ENCODE measurements at places on chromosomes 2 and 18.

- no peak for DNase-seq
Observed at GRCh38 chr18:23093772-23094171, 41.5 kb upstream of the CABLES1 start.

- DNase-seq: no peak
Observed at GRCh38 chr2:156933645-156934225, 323.8 kb upstream of the GALNT5 start.

DNA sequence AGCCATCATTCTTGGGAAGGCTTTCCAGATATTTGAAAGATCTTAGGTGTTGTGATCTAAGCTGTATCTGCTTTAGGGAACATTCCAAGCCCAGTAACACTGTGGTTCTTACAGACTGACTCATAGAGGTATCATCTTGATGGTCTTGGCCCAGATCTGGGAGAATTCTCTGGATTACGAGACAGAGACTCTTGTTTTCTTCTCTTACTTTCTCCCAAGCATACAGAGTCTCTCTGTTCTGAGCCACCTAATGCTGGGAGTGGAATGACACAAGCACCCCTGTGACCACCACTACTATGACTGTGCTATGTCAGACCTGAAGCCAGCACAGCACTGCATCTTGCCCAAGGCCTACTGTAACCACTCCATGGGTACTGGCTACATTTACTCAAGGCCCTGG, 81.0 kb upstream of the EPAS1 start:
- no peak for DNase-seq

DNA sequence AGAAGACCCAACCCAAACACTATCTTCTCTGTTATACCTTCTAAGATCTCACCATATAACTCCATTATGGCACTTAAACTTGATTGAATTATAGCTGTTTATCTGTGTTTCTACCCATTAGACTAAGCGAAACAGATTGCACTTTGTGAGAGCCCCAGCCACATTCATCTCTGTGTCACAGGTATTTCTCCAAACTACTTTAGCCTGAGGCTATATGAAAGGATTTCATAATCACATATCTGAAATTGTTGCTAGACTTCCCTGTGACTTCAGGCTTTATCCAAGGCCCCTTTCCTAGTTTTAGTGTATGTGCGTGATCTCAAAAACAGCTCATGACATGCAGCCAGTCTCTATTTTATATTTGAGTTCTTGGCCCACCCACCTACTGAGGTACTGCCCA, 745.0 kb upstream of the ACVR2A start:
- no peak for DNase-seq

DNA sequence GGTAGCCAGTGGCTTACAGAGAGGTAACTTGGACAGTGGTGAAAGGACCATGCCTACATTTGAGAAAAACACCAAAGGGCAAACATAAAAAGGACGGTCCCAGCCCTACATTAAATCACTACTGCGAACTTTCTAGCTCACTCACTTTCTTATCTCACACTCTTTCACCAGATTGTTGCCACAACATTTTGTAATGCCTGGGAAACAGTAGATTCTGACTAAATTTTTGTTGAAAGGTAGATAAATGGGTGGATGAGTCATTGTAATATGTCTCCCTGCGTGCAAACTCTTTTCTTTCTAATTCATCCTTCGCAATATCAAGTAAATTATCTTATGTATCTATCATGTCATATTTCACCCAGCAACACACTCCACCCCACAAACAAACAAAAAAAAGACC, 192.2 kb downstream of the IRS1 start:
- DNase-seq: no peak

- no peak for DNase-seq
Observed at GRCh38 chr2:187422282-187422681, 25.8 kb downstream of the CALCRL start.

GRCh38 chr2:55707751-55708150, 14.1 kb upstream of the PNPT1 start:
- no peak for DNase-seq

DNA sequence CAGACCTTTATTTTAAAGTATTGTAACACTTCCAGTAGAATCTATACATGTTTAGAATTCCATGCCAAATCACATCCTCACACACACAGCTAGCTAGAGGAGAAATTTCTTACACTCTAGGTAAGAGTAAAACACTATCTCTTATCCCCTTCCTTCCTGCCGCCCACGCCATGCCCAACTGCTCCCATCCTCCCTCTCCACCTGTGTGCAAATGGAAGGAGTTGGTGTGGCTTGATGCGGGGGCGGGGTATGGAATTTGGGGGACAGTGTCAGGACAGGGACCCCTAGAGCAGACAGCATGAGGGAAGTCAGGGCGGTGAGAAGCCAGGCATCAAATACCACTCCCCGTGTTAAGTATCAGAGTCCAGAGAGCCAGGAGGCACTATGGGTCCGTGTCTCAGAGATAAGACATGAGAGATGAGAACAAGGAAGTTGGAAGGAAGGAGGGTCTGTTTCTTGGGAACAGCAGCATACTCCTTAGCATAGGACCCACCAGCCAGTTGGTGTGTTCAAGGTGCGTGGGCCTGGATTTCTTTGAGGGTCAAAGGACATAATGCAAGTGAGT, 48.6 kb upstream of the NOSTRIN start:
- no peak for DNase-seq

DNA sequence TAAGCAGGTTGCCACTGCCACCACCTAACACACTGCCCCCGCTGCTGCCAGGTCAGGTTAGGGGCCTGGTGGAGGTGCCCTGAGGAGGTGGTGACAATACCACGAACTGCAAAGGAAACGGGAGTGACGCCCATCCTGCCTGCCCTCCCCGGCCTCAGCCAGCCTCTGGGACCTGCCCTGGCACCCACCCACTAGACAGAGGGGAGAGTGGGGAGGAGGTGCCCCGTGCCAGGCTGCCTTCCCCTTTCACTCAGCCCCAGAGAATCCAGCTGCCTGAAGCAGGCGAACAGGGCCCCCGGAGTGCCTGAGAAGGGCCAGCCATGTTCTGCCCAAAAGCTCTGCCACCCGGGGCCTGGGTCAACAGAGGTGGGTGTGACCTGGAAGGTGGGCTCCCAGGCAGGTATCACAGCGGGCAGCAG, 44.5 kb upstream of the FOSL2 start:
- no peak for DNase-seq

GRCh38 chr2:141522702-141523101, 608.1 kb downstream of the LRP1B start:
- DNase-seq: no peak

GRCh38 chr2:40087434-40087833, 308.4 kb upstream of the THUMPD2 start:
- no peak for DNase-seq

GRCh38 chr2:64644458-64645382, 9.0 kb downstream of the SERTAD2 start:
- no peak for DNase-seq

DNA sequence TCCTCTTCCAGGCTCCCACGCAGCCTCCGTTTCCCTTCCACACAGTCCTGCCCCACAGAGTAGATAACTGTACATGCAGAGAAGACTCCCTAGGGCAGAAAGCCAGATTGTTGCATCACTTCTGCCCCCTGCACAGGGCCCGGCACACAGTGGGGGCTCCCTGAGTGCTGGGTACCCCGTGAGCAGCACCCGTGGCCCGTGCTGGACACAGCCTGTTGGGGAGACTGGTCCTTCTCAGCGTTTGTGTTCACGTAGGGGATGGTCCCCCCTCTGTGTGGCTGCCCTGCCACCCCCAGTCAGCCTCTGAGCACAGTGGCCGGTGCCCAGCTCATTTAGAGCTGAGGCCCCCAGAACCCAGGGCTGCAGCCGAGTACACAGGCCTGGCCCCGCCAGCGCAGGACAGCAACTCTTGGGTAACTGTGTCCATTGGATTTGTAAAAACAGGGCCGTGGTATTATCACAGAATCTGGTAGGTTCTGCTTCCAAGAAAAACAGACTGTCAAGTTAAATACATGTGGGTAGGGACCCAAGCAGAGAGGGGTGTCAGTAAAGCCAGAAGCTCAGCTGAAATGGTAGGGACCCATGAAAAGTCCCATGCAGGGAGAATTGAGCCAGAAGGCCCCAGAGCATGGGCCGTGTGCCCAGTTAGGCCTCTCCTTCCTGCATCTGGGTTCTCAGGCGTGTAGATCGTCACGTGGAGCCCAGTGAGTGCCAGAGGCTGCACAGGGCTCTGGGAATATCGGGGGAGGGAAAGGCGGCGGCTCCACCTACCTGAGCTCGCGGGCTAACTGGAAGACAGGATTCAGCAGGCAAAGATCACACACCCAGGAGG, 257.3 kb downstream of the ATAD2B start:
- DNase-seq: no peak

GRCh38 chr18:70166668-70167067, 38.8 kb downstream of the RTTN start:
- DNase-seq: no peak

DNA sequence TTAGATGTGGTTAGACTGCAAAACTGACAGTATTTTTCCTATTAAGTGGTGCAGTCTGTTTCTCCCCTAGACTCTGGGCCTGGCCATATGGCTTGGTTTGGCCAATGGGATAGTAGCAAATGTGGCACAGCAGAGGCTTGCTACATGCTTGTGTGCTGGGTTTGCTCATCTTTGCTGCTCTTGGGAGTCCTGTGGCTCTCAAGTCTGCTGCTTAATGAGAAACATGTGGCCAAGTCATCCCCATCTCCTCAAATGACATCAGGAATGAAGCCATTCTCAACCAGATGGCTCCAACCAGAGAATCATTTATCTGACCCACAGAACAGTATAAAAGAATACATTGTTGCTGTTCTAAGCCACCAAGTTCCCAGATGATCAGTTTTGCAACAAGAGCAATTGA, 57.1 kb upstream of the PAX3 start:
- no peak for DNase-seq

DNA sequence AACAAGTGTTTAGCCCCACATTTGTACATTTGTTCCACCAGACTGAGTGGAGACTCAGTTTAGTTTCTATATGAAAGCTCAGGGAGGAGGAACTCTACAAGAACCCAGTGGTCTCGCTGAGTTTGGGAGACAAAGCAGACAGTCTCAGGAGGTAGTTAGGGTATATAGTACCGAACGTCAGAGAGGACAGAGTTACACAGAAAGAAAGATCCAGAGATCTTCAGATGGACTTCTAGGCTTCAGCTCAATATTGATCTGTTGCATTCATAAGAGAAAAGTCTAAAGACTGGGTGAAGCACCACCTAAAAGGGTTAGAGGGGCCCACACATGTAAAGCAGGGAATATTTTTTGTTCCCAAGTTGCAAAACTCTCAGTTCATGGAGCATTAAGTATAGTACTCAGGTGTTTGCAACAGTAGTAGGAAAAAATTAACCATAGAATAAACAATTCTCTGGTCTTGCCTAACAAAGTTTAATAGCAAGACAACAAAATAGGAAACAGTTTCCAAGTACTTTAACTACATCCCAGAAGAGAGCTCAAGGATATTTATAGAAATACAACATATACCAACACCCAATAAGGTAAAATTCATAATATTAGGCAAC, 4.2 kb downstream of the TFPI start:
- DNase-seq: no peak

GRCh38 chr18:61921621-61922235, 28.9 kb upstream of the RNF152 start:
- no peak for DNase-seq

- DNase-seq: no peak
Observed at GRCh38 chr2:120860579-120860922, 124.9 kb downstream of the GLI2 start.

DNA sequence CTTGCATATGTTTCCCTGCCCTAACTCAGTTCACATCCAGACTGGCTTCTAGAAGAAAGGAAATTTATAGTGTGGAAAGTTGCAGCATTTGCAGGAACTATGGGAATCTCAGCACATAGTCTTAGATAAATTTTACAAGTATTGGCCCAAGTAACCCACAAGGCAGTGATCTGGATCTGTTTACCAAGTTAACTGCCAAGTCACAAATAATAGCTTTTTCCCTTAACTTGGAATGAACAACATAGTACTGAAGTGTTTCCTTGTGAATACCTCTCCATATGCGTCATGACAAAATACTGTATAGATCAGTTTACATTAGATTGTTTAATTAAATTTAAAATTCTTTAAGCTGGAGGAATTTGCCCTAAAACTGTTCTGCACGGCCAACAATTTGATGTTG, 255.8 kb upstream of the EPAS1 start:
- no peak for DNase-seq

DNA sequence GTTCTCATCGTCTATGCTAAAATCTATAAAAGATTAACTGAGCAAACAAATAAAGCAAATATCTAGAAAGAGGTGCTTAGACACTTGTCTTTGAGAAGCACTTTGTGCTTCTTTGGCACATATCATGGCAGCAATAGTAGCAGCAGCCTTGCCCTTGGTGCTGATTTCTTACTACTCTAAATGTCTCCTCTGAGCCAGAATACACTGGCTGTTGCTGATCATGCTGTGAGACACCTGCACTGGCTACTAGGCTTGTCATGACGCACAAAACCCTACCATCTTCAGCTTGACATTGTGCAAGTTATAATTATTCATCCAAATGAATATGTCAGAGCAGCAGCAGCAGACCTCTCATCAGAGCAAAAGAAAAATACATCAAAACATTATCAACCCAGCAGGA, 46.7 kb downstream of the FANCL start:
- DNase-seq: no peak

DNA sequence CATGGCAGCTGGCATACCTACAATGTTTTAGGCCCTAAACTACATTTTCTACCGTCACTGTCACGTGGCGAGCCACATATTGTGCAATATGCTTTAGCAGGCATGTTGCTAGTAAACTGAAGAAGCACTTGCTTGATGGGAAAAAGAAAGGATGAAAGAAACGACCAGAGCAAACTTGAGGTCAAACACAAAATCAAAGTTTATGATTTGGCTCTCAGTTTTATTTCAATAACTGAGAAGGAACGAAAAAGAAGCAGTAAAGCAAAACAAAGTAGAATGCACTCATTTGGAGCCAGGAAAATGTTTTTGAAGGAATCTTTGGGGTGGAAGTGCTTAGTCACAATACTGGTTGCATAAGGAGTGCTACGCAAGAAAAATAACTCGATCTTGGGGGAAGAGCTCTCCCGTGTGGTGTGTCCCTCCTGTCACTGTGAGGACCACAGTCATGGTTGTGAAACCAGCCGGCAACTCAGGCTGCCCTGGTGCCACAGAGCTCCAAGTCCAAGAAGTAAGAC, 349.8 kb downstream of the RBM43 start:
- DNase-seq: no peak

GRCh38 chr2:221642447-221642846, 70.3 kb upstream of the EPHA4 start:
- DNase-seq: no peak

GRCh38 chr18:3115447-3116030, 102.6 kb upstream of the LPIN2 start:
- no peak for DNase-seq

Measured in D721Med (cell line).